ENCODE measurements at places on chromosomes 3 and 15.

- DNase-seq: no peak
These were observed 11.2 kb upstream of the LIPC start for GRCh38 chr15:58420579-58421043.

- no peak for DNase-seq
These were observed 94.4 kb downstream of the DNAJB8 start for GRCh38 chr3:128372281-128372680.

- no peak for DNase-seq
These were observed 64.8 kb downstream of the BOC start for GRCh38 chr3:113275929-113276750.

DNA sequence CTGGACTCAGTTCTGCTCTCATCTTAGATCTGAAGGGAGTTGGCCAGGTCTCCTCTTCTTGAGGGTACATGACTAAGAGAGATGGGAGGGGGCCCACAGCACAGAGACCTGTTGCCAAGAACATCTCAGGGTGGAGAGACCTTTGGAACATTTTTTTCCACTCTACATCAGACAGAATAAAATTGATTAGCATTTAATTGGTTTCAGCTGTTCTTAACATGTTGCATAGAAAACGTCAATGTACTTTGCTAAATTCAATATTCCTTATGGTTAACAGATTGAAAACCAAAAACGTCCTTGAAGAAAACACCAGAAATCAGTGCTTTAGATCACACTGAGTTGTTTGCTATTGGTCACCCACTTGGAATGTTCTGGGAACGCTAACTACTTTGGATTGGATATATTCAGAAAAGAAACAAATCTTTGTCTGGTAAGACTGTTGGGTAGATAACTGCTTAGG is 36.4 kb upstream of the FSTL1 start:
- no peak for DNase-seq

DNA sequence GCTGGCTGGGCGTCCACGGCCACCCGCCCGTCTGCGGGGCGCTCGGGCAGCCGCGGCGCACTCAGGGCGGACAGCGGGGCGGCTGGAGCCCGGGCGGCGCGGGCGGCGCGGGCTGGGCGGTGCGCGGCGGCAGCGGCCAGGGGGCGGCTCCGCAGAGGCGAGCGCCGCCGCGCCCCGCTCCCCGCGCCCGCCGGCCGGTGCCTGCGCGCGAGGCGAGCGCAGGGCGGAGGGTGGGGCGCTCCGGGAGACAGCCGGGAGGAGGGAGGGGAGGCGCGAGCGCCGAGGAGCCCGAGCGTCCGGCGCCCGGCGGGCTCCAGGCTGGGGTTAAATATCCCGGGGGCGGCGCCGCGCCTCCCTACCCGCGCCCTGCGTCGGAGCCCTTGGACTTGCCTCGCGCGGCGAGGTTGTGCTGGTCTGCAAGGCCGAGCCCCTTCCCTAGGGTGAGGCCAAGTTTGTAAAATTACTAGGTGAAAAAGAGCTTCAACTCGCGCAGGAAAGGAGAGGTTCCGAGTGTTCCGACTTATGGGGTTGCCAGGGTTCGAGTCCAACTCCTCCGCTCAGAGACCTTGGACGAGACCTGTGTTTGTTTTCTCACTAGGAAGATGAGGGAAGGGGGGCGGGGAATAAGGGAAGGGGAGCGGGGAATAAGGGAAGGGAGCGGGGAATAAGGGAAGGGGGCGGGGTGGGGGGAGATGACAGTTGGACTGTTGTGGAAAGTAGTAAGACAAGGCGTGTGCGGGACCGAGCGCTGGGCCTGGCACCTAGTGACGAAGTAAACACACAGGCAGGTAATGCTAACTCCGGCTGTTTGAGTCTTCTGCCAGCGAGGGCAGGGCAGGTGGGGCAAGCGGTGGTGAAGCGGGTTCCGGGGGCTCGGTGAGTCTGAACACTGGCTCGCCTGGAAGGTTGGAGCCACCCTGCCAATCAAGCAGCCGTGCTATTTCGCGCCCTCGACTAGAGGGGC is at the start of gene TNFAIP8L3:
Gene TNFAIP8L3 (minus strand): TSS at position 301 of the 964 bp plus-strand sequence. CDS start 311 bp downstream, outside the sequence.
- no peak for DNase-seq

- DNase-seq: no peak
These were observed 344.2 kb upstream of the TPRG1 start for GRCh38 chr3:188827576-188827975.

- DNase-seq: no peak
These were observed 45.3 kb upstream of the VPS8 start for GRCh38 chr3:184766555-184767261.

- no peak for DNase-seq
These were observed 17.2 kb upstream of the GREM1 start for GRCh38 chr15:32700501-32701150.

- no peak for DNase-seq
These were observed 40.5 kb downstream of the ANO10 start for GRCh38 chr3:43581343-43581742.

- no peak for DNase-seq
These were observed 392.4 kb upstream of the PROK2 start for GRCh38 chr3:72177075-72178050.

DNA sequence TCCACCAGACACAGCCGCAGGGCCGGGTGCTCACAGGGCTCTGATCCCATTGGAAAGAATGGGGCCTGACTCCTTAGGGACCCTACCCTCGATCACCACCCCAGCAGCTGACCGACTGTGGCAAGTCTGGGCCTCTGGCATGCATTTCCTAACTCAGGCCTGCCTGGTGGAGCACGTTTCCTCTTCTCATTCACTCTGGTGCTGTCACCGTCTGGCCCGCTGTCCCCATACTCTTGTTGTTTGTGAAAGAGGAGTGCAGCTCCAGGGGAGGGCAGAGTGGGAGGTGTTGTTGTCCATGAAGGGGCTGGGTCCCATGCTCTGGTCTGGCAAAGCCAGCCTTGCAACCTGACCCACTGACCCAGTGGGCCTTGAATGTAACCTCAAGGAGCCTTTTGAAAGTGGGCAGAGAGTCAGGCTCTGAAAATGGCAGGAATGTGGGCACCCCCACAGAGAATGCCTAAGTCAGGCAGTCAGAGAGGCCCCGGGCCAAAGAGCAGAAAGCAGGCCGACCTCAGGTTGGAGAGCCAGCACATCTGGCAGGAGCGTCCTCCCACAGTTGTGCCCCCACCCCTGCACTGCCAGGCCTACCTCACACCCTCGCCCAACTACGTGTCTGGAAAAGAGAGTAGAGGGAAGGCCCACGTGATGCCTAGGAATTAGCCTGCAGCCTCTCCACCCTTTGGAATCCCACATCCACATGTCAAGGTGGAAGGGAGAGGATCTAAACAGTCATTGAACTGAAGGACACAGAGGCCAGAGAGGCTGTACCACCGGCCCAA is 10.9 kb downstream of the SEMA7A start:
- DNase-seq: no peak

- DNase-seq: no peak
These were observed 105.3 kb downstream of the SNRK start for GRCh38 chr3:43391621-43392020.

DNA sequence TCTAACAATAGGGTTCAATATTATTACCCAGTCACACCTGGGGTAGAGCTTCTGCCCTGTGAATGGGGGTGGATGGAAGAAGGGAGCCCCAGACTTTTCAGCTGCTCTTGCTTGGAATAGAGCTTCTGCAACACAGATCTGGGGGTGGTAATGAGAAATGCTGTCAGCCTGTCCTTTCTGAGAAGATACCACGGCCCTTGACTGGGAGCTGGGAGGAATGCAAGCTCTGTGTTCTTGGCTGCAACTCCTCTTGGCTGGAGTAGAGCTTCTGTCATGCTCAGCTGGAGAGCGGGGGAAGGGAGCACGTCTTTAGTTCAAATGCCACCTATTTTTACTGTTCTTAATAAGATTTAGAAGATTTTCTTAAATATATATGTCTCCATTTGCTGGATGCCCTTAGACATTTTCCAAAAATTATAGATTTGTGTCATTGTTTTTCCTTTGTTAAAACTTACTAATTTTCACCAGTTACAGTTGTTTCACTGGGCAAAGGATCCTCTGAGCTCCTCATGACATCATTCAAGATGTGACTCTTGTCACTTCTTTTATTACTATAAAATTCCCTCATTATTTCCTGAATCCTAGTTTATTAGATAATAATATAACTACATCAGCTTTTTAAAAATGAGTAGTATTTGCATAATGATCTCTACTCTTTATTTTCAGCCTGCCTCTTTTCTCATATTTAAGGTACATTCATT is 180.0 kb upstream of the TGFBR2 start:
- DNase-seq: no peak

- DNase-seq: no peak
These were observed 36.1 kb upstream of the MCF2L2 start for GRCh38 chr3:183464480-183464879.

GRCh38 chr3:36025232-36025631 is 355.1 kb upstream of the STAC start:
- DNase-seq: no peak

DNA sequence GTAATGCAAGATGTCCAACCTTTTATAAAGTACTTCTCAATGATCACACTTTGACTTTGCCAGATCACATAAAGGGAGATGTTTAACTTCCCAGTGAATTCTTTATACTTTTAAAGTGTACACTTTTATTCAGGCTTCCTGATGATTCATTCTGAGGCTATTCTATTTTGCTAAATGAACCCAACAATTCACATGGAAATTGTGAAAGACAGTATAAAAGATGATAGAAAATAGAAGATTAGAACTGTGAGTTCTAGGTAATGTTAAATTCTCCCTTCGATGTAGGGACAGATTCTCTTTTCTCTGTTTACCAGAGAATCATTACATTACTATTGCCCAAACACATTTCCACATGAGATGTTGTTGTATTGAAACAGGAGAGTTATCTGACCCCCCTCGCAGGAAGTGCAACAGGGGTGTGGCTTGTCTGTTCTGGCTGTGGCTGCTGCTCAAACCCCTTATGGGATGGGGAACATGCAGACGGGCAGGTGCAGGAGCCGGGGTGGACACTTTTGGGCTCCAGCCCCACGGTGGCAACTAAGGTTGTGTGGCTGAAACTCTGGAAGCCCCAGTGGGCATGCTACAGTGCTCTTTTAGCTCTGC is 131.3 kb upstream of the LRTM1 start:
- DNase-seq: no peak

- no peak for DNase-seq
These were observed 166.2 kb upstream of the NDN start for GRCh38 chr15:23853286-23853685.

- DNase-seq: no peak
These were observed 17.8 kb upstream of the TXNRD3 start for GRCh38 chr3:126672741-126673140.

GRCh38 chr3:145906755-145907154 is 254.2 kb downstream of the PLOD2 start:
- DNase-seq: no peak

GRCh38 chr3:89238846-89239245 is 131.4 kb downstream of the EPHA3 start:
- no peak for DNase-seq

Measured in stimulated activated CD4-positive, alpha-beta T cell treated with anti-CD3 and anti-CD28 coated beads, Interleukin-1b, Interleukin-23, amount 100 ng/mL, for 4 hours (primary cell).